Hepatocyte (in vitro differentiated cells): ENCODE measurements at places on chromosomes 13 and 19.
A peak's percentile ranks its signal among the peaks of the same experiment; 100 is the strongest.

GRCh38 chr19:6551607-6552450 is 21.0 kb downstream of the TNFSF9 start:
- no peaks in the 10 kb centered on the region for H3K4me1 ChIP-seq
- H3K36me3 ChIP-seq, result no peaks in the 10 kb centered on the region
- H3K4me3 ChIP-seq, result no peak overlapping the region
- H3K27me3 ChIP-seq, result no peaks in the 10 kb centered on the region

DNA sequence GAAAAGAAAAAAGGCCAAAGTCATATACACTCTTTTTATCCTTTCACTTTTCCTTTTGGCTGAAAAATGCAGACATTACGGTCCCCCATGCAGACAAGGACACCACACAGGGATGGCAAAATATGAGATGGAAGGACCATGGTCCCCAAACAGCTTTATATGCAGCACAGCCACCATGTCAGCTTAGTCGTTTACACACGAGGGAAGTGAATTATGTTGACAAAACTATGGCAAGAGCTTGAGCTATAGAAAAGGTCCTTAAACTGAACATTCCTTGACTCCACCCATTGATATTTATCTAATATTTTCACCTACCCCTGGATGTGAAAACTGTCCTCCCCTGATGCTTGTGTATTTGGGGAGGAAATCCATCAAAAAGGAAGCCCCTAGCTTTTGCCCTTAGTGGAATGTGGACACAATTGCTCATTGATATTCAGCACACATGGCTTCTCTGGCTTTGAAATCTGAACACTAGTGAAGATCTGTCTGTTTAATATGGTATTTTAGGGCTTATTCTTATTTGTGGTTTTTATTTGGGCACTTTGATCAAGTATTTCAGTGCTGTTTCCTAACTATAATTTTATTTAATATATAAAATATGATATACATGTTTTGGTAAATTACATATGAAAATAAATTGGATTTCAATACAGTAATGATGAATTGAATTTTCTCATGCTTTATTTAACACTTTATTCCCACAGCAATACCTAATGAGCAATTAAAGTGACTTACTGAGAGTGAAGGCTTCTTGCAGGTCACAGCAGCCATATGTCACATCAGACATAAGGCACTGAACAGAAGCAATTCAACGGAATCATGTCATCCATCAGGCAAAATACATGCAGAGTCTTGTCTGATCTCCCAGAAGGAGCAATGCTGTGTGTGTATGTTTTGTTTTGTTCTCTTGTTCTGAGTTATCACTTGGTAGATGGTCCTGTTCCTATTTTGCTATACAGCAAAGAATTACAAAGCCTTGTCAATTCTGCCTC is 6.8 kb upstream of the GTF2F2 start:
- no peaks in the 10 kb centered on the region for H3K36me3 ChIP-seq
- H3K4me3 ChIP-seq, result no peak overlapping the region
- H3K27me3 ChIP-seq, result no peaks in the 10 kb centered on the region
- DNase-seq, result no peak

GRCh38 chr13:43388282-43389034 is 365.1 kb downstream of the DNAJC15 start:
- H3K36me3 ChIP-seq, result no peaks in the 10 kb centered on the region
- H3K4me3 ChIP-seq, result no peak overlapping the region
- peak; percentile 21 for DNase-seq
- peak overlapping the region; percentile 86 for H3K27ac ChIP-seq
- H3K27me3 ChIP-seq, result no peaks in the 10 kb centered on the region
- H3K4me1 ChIP-seq, result peaks cover 30% of the 10 kb centered on the region

DNA sequence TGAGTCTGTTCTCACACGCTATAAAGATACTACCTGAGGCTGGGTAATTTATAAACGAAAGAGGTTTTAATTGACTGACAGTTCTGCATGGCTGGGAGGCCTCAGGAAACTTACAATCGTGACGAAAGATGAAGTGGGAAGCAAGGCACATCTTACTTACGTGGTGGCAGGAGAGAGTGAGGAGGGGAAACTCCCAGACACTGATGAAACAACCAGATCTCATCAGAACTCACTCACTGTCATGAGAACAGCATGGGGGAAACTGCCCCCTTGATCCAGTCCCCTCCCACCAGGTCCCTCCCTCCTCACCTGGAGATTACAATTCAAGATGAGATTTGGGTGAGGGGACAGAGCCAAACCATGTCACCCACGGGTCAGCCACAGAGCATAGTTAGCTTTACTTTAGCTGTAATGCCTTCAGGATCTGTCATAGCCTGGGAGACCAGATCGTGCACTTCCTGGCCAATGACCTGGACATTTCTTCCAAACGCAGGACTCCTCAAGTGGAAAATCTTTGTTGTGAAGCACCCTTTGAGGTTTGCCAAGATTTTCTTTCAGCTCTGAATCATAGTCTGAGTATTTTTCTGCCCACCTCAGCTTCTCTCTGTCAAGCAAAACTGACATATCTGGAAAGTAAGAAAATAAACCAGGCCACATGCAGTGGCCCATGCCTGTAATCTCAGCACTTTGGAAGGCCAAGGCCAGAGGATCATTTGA is 25.2 kb upstream of the HIF3A start:
- no peaks in the 10 kb centered on the region for H3K4me1 ChIP-seq
- peak overlapping the region; percentile 74 for H3K27ac ChIP-seq
- H3K27me3 ChIP-seq, result no peaks in the 10 kb centered on the region
- no peak overlapping the region for H3K4me3 ChIP-seq

- peaks cover 23% of the 10 kb centered on the region for H3K27me3 ChIP-seq
- H3K4me3 ChIP-seq, result no peak overlapping the region
- no peak for DNase-seq
- no peaks in the 10 kb centered on the region for H3K36me3 ChIP-seq
- H3K4me1 ChIP-seq, result peaks cover 11% of the 10 kb centered on the region
Observed at GRCh38 chr19:7911508-7912143, 3.0 kb upstream of the TGFBR3L start.

DNA sequence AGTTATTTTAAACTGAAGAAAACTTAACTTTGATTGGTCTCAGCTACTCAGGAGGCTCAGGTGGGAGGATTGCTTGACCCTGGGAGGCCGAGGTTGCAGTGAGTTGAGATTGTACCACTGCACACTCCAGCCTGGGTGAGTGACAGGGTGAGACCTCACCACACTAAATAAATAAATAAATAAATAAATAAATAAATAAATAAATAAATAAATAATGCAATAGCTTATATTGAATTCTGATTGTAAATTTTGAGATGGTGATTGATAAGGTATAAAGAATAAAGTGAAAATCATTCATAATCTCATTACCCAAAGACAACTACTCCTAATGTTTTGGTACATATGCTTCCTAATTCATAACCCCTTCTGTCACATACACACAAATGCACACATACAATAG is 58.1 kb downstream of the TUBA3C start:
- H3K36me3 ChIP-seq, result no peaks in the 10 kb centered on the region
- no peaks in the 10 kb centered on the region for H3K27me3 ChIP-seq
- H3K4me1 ChIP-seq, result no peaks in the 10 kb centered on the region
- H3K27ac ChIP-seq, result no peak overlapping the region
- no peak for DNase-seq

- no peak for DNase-seq
- no peak overlapping the region for H3K4me3 ChIP-seq
- no peaks in the 10 kb centered on the region for H3K4me1 ChIP-seq
- H3K27me3 ChIP-seq, result no peaks in the 10 kb centered on the region
- H3K36me3 ChIP-seq, result no peaks in the 10 kb centered on the region
Observed at GRCh38 chr19:1189419-1189818, 15.4 kb upstream of the SBNO2 start.

DNA sequence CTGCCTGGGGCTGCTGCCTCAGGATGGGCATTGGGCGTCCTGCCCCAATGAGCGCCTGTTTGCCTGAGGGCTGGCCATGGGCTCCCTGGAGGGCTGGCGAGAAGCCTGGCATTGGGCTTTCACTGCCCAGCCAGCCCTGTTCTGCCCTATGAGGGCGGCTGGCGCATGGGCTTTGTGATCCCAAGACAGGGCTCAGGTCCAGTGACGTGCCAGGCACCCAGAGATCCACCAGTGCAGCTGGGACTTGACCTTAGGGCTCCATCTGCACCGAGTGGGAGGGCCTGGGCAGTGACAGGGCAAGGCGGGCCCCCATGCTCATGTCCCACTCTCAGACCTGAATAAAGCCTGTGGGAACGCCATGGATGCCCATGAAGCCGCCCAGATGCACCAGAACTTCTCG is 34.3 kb downstream of the MAU2 start:
- no peak overlapping the region for H3K4me3 ChIP-seq
- no peak overlapping the region for H3K27ac ChIP-seq
- no peaks in the 10 kb centered on the region for H3K4me1 ChIP-seq
- H3K36me3 ChIP-seq, result no peaks in the 10 kb centered on the region
- no peaks in the 10 kb centered on the region for H3K27me3 ChIP-seq

DNA sequence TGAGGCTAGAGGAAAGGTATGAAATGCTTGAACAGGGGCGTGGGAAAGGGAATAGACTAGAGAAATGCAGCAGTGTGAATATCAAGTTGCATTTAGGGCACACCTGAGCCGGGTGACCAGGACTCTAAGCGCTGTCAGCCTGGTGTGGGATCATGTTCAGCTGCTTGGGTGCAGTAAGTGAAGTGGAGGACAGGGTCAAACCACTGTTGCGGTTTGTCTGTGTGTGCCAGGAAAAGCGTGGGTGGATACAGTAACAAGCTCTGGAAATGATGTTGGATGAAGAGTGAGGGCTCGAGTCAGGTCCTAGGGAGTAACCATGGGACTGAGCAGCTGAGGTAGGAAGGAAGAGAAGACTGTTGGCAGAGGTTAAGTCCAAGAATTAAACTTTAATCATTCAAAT is 15.8 kb downstream of the DGKH start:
- peaks cover 7% of the 10 kb centered on the region for H3K4me1 ChIP-seq
- DNase-seq, result no peak
- H3K36me3 ChIP-seq, result no peaks in the 10 kb centered on the region
- H3K4me3 ChIP-seq, result no peak overlapping the region
- no peak overlapping the region for H3K27ac ChIP-seq

GRCh38 chr19:41541990-41542584 is 33.9 kb upstream of the CEACAM21 start:
- H3K36me3 ChIP-seq, result no peaks in the 10 kb centered on the region
- no peak overlapping the region for H3K27ac ChIP-seq
- no peak for DNase-seq
- H3K4me1 ChIP-seq, result no peaks in the 10 kb centered on the region
- no peaks in the 10 kb centered on the region for H3K27me3 ChIP-seq
- no peak overlapping the region for H3K4me3 ChIP-seq

DNA sequence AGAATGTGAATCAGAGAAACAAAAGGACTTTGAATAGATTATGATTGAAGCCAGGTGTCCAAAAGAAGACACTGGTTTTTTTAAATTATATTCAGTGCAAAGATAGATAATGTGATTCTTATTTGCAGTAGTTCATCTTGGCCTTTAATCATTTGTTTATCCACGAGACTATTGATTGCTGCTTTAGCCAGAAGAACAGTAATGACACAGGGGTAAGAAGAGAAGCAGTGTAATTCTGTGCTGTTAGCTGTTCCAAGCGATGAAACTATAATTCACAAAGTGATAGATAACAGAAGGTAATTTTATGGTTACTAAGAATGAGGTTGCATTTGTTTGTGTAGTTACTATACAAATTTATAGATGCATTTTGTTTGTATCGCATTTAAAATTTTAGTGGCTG is 311.6 kb downstream of the MZT1 start:
- H3K27me3 ChIP-seq, result no peaks in the 10 kb centered on the region
- no peak for DNase-seq
- H3K36me3 ChIP-seq, result no peaks in the 10 kb centered on the region
- H3K4me3 ChIP-seq, result no peak overlapping the region
- H3K27ac ChIP-seq, result no peak overlapping the region

GRCh38 chr13:72218966-72219365 is 352.0 kb upstream of the DACH1 start:
- no peaks in the 10 kb centered on the region for H3K36me3 ChIP-seq
- no peaks in the 10 kb centered on the region for H3K27me3 ChIP-seq
- no peak overlapping the region for H3K27ac ChIP-seq
- H3K4me1 ChIP-seq, result no peaks in the 10 kb centered on the region
- DNase-seq, result no peak

DNA sequence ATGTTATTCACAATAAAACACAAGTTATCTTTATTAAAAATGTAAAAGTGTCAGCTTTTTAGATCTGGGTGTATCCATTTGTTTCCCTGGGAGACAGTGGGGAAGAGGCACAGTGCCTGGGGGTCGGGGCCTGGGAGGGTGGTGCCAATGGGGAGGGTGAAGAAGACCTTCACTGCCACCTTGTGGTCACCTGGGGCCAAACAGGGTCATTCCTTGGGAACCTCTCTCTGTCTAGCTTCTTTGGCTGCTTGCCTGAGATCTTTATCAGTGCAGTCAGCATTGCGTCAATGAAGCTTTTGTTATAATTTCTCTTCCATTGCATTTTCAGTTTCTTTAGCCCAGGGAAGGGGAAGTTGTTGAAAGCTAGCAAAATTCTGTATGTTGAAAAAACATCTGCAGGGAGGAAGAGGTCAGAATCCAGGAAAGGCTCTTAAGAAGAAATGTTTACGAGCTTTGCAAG is 39.1 kb downstream of the PCDH8 start:
- no peaks in the 10 kb centered on the region for H3K36me3 ChIP-seq
- DNase-seq, result peak; percentile 82
- no peaks in the 10 kb centered on the region for H3K4me1 ChIP-seq

GRCh38 chr19:42284591-42285341 is 15.7 kb downstream of the CIC start:
- H3K27ac ChIP-seq, result peak overlapping the region; percentile 79
- H3K4me3 ChIP-seq, result peak overlapping the region; percentile 94
- H3K36me3 ChIP-seq, result no peaks in the 10 kb centered on the region
- peaks cover 38% of the 10 kb centered on the region for H3K4me1 ChIP-seq

DNA sequence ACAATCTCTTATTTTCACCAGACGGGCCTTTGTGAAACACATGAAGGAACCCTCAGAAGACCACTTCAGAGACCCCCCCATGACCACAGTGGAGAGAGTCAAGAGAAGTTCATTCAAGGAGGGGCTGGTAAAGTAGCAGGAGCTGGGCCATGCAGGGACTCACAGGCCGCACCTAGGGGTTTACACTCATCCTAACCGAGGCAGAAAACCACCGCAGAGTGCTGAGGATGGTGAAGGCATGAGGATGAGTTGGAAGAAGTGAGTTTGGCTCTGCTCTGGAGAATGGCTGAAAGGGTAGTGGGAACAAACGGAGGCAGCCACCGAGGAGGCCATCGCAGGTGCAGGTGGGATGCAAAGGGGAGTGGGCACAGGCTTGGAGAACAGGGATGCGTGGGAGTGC is 1046.9 kb downstream of the UQCRFS1 start:
- H3K36me3 ChIP-seq, result no peaks in the 10 kb centered on the region
- H3K4me3 ChIP-seq, result no peak overlapping the region
- H3K4me1 ChIP-seq, result peaks cover 12% of the 10 kb centered on the region
- H3K27ac ChIP-seq, result no peak overlapping the region

GRCh38 chr13:104357174-104357573 is 1291.0 kb upstream of the SLC10A2 start:
- DNase-seq, result no peak
- no peaks in the 10 kb centered on the region for H3K27me3 ChIP-seq
- no peak overlapping the region for H3K4me3 ChIP-seq
- H3K36me3 ChIP-seq, result no peaks in the 10 kb centered on the region
- H3K4me1 ChIP-seq, result peaks cover 6% of the 10 kb centered on the region
